ENCODE measurements at places on chromosomes 6 and 20.
A peak's percentile ranks its signal among the peaks of the same experiment; 100 is the strongest.

GRCh38 chr6:43814111-43814510, 44.1 kb downstream of the VEGFA start:
- H3K27ac ChIP-seq, result no peak overlapping the region
- H3K36me3 ChIP-seq, result no peaks in the 10 kb centered on the region
- H3K4me1 ChIP-seq, result peaks cover 3% of the 10 kb centered on the region
- DNase-seq, result no peak
- H3K27me3 ChIP-seq, result no peaks in the 10 kb centered on the region

GRCh38 chr6:31791324-31792089, 4.0 kb downstream of the VARS1 start:
- H3K27me3 ChIP-seq, result no peaks in the 10 kb centered on the region
- peaks cover 9% of the 10 kb centered on the region for H3K4me1 ChIP-seq
- peak; percentile 83 for DNase-seq

- H3K36me3 ChIP-seq, result peaks cover 38% of the 10 kb centered on the region
- H3K27me3 ChIP-seq, result no peaks in the 10 kb centered on the region
- no peak for DNase-seq
- peaks cover 26% of the 10 kb centered on the region for H3K4me1 ChIP-seq
- H3K27ac ChIP-seq, result no peak overlapping the region
Measured at GRCh38 chr20:25563876-25564275, 21.5 kb downstream of the NINL start.

- DNase-seq, result no peak
- no peak overlapping the region for H3K4me3 ChIP-seq
- no peak overlapping the region for H3K27ac ChIP-seq
- H3K4me1 ChIP-seq, result peaks cover 6% of the 10 kb centered on the region
- peaks cover 22% of the 10 kb centered on the region for H3K27me3 ChIP-seq
- H3K36me3 ChIP-seq, result peaks cover 8% of the 10 kb centered on the region
Measured at GRCh38 chr6:34159844-34160243, 14.0 kb upstream of the GRM4 start.

DNA sequence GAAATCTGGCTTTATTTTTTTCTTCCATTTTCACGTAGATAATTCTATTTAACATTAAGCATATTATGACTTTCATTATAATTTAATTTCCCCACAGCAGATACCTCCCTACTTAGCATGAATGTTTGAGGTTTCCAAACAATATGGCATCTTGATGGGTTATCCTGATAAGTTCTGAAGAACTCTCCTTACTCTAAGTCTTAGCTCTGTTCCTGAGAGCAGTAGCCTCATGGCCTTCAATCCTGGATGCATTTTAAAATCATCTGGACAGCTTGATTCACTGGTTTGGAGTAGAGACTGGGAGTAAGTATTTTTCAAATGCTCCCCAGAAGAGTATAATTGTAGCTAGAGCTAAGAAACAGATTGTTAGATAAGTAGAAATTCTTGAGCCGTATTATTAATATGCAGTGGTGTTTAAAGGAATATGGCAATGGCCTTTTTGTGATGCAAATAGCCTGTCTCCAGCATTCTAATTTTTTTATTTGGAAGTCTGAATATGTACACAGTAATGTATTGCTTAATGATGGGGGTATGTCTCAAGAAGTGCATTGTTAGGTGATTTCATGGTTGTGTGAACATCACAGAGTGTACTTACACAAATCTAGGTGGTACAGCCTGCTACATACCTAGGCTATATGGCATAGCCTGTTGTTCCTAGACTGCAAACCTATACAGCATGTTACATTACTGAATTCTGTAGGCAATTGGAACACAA, 110.5 kb upstream of the EEF1E1 start:
- no peak for DNase-seq
- H3K27me3 ChIP-seq, result no peaks in the 10 kb centered on the region
- H3K27ac ChIP-seq, result no peak overlapping the region
- peaks cover 10% of the 10 kb centered on the region for H3K4me1 ChIP-seq
- no peaks in the 10 kb centered on the region for H3K36me3 ChIP-seq

DNA sequence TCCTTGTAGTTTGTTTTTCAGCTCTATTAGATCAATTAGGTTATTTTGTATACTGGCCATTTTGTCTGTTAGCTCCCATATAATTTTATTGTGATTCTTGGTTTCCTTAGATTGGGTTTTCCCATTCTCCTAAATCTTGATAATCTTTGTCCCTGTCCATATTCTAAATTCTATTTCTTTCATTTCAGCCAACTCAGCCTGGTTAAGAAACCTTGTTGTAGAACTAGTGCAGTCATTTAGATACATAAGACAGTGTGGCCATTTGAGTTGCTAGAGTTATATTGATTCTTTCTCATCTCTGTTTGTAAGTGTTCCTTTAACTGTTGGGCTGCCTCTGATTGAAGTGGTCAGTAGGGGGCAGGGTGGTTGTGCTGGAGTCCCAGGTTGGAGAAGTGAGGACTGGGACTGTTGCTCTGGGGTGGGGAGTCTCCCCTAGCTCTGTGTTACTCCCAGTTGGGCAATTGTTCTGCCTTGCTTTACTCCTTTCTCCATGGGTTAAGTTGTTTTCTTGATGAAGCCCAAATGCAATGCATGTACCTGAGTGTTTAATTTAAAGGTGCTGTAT, 98.8 kb upstream of the NRN1 start:
- no peaks in the 10 kb centered on the region for H3K4me1 ChIP-seq
- H3K27me3 ChIP-seq, result peaks cover 14% of the 10 kb centered on the region
- no peaks in the 10 kb centered on the region for H3K36me3 ChIP-seq
- no peak overlapping the region for H3K27ac ChIP-seq
- H3K4me3 ChIP-seq, result no peak overlapping the region

All from WTC11 (cell line).